Stimulated activated naive B cell treated with anti-CD40 and anti-IgM and Interleukin-4, amounts not matched to agents 10 μg/mL and 1 μg/mL and 100 μg/mL, for 72 hours (primary cell): ENCODE measurements at places on chromosomes 5 and 9.

DNA sequence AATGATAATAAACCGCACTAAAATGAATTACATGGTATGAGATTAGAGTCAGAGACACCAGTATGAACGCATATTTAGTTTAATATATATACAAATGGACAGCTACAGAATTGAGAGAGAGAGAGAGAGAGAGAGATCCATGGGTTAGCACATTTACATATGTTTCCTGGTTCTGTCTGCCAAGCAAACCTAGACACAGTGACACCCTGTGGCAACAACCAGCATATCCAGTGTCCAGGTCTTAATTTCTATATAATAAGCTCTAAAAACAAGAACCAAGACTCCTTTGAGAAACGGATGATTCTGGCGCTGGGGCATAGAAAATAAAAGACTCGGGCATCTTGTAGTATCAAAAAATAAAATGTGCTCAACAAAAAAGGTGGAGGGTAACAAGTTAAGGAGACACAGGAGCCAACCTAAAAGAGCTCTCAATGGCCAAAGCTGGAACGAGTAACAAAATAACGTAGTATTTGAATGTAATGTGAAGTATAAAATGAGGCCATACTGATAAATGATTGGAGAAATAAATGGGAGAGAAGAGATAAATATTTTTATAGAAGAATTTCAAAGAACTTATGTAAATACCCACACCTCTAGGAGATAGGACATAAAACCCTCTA is 84.5 kb downstream of the RFX3 start:
- no peak overlapping the region for H3K27ac ChIP-seq
- H3K27me3 ChIP-seq, result no peaks in the 10 kb centered on the region
- DNase-seq, result peak; percentile 40

DNA sequence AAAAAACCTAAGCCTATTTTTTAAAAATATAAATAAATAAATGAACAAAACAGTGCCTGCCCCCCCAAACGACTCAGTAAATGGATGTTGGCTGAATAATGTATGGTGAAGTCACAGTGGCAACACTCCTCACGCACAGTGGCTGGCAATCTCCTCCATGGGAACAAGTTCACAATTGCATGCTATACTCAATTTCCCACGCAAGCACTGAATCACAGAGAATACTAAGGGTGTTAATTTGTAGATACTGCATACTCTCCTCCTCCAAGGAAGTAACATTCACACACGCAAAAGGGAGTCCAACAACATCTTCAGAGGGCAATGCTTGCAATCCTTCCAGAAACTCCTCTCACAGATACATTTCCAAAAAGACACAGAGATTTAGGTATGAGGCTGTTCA is 47.5 kb downstream of the SERINC5 start:
- H3K4me1 ChIP-seq, result peaks cover 29% of the 10 kb centered on the region
- no peaks in the 10 kb centered on the region for H3K27me3 ChIP-seq
- H3K36me3 ChIP-seq, result peaks cover 10% of the 10 kb centered on the region
- no peak for DNase-seq
- H3K4me3 ChIP-seq, result no peak overlapping the region
- no peak overlapping the region for H3K27ac ChIP-seq

DNA sequence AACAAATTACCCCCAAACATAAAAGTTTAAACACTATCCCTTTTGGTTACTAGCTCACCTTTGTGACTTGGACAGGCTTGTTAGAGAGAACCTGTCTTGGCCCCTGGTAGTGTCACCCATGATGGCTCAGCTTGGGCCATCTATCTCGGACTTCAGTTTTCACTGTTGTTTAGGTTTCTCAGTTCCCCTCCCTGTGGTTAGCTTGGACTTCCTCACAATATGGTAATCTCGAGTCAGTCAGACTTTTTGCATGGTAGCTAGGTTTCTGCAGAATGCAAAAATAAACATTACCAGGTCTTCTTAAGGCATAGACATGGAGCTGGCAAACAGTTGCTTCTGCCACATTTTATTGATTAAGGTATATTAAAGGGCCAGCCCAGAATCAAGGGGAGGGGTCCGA is 324.3 kb upstream of the RORB start:
- H3K36me3 ChIP-seq, result no peaks in the 10 kb centered on the region
- peak overlapping the region; percentile 58 for H3K4me3 ChIP-seq
- peaks cover 21% of the 10 kb centered on the region for H3K4me1 ChIP-seq
- peak; percentile 8 for DNase-seq
- H3K27ac ChIP-seq, result no peak overlapping the region

DNA sequence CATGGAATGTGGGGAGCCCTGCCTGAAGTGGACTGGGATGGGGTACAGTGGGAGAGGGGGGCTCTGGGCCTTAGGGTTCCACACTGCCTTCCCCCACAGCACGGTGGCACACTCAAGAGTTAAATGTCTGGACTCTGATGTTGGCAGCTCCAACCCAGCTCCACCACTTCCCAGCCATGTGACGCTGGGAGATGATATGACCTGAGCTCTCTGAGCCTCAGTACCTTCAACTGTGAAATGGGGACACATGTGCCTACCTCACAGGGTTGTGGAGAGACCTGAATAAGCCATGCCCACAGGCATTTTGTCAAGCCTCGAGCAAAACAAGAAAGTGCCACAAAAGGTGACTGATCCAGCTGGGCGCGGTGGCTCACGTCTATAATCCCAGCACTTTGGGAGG is 3.4 kb upstream of the PDGFRB start:
- no peak overlapping the region for H3K27ac ChIP-seq
- peaks cover 30% of the 10 kb centered on the region for H3K4me1 ChIP-seq
- DNase-seq, result no peak
- H3K4me3 ChIP-seq, result no peak overlapping the region

- H3K27ac ChIP-seq, result no peak overlapping the region
- H3K4me3 ChIP-seq, result no peak overlapping the region
- H3K27me3 ChIP-seq, result peaks cover 15% of the 10 kb centered on the region
- no peaks in the 10 kb centered on the region for H3K4me1 ChIP-seq
Measured at GRCh38 chr5:52748590-52748989, 39.1 kb upstream of the ITGA1 start.

DNA sequence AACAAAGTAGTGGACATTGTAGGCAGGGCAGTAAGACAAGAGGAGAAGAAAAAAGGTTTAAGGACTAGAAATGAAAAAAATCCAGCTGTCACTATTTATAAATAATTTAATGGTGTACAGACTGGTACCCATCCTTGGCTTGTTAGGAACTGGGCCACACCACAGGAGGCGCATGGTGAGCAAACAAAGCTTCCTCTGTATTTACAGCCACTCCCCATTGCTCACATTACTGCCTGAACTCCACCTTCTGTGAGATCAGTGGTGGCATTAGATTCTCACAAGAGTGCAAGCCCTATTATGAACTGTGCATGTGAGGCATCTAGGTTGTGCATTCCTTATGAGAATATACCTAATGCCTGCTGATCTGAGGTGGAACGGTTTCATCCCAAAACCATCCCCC is 62.6 kb upstream of the DMAC1 start:
- H3K4me1 ChIP-seq, result peaks cover 5% of the 10 kb centered on the region
- no peaks in the 10 kb centered on the region for H3K36me3 ChIP-seq
- DNase-seq, result no peak

DNA sequence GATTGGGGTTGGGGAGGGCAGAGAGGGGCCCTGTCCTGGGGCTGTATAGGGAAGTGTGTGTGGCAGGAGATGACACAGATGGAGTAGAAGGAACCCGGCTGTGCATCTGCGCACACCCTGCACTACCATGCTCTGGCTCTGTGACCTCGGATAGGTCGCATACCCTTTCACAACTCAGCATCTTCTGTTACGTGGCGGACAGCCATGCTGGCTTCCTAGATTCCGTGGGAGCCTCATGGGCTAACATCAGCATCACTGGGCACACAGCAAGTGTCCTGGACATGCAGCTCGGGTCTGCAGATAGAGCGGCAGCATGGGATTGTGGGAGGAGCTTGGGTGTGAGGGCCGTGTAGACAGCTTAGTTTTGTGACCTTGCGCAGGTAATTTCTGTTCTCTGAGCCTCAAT is 9.2 kb downstream of the ARPC5L start:
- peak overlapping the region; percentile 89 for H3K4me3 ChIP-seq
- DNase-seq, result no peak
- H3K27ac ChIP-seq, result peak overlapping the region; percentile 98
- H3K27me3 ChIP-seq, result no peaks in the 10 kb centered on the region

DNA sequence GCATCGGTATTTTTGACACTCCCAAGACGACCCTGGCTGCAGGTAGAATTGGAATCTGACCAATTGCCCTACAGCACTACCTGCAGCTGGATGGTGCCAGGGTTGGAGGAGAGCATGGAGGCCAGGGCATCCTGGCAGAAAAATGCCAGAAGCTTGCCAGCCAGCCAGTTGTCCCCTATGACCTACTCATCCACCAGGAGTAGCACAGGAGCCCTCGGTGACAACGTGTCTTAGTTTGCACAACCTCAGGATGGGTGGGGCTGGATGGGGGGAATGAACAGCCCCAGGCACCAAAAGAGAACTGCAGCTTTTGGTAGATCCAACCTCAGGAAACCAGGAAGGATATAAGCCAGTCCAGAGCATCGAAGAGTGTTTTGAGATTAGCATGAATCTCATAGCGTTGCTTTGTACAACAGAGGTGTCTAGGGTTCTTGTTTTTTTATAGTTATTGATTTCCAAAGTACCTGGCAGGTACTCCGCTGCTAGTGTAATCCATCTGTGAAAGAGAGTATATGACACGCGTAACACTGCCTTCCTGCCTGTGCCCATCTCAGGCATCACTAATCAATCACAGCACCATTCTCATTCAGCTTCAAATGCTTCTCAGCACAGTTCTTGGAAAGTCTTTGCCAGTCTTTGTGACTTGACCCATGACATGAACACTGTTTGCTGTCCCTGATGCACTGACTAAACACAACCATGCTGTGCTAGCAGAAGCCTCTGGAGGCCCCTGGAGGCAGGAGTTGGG is 36.7 kb upstream of the ASS1 start:
- peaks cover 2% of the 10 kb centered on the region for H3K27me3 ChIP-seq
- no peaks in the 10 kb centered on the region for H3K36me3 ChIP-seq
- peaks cover 7% of the 10 kb centered on the region for H3K4me1 ChIP-seq
- no peak for DNase-seq
- no peak overlapping the region for H3K27ac ChIP-seq
